Purkinje cell (primary cell): ENCODE measurements at places on chromosomes 2 and 18. TPM values are rescaled to one million over a fixed set of nuclear protein-coding genes. Genes with fewer than 3 reads are reported as not detected.

Gene FAM124B
- polyA plus RNA-seq, result 2.5 and 2.8 TPM in 2 replicates

Gene APOB
- 0.05 TPM in 1 of 2 replicates, not detected in the other for polyA plus RNA-seq

Gene PTPRN
- 89.5 and 103 TPM in 2 replicates for polyA plus RNA-seq

Gene IL1RL1
- not detected in 2 replicates for polyA plus RNA-seq

Gene TFCP2L1
- polyA plus RNA-seq, result not detected in 2 replicates

Gene TNS1
- polyA plus RNA-seq, result 0.18 and 0.82 TPM in 2 replicates

Gene WDR7
- 41.9 and 68.9 TPM in 2 replicates for polyA plus RNA-seq

Gene KATNAL2
- polyA plus RNA-seq, result 4.4 and 6.4 TPM in 2 replicates

Gene DYNAP
- not detected in 2 replicates for polyA plus RNA-seq

Gene OR6B2
- polyA plus RNA-seq, result not detected in 2 replicates

Gene SOWAHC
- 0.43 and 0.74 TPM in 2 replicates for polyA plus RNA-seq

Gene NEUROD1
- 8.1 and 14.2 TPM in 2 replicates for polyA plus RNA-seq
